ENCODE measurements at places on chromosomes 4 and X.

DNA sequence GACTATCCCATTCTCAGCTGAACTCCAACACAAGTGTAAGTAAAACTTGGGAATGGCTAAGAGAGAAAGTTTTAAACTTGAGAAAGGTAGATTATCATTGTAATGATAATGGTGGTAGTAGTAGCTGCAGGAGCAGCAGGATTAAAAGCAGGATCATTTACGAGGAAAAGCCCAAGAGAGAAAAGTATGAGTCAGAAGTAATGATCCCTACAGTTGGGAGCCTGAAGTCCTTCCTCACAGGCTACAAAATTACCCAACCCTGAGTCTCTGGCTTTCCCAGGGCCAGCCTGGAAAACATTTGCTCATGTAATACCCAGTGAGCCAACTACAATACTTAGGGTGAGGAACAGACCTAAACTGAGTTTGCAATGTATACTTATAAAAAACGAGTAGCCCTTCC, 4.4 kb upstream of the PRDM8 start:
- no peak for DNase-seq

- no peak for DNase-seq
Observed at GRCh38 chrX:103733017-103733416, 22.3 kb downstream of the TMEM31 start.

DNA sequence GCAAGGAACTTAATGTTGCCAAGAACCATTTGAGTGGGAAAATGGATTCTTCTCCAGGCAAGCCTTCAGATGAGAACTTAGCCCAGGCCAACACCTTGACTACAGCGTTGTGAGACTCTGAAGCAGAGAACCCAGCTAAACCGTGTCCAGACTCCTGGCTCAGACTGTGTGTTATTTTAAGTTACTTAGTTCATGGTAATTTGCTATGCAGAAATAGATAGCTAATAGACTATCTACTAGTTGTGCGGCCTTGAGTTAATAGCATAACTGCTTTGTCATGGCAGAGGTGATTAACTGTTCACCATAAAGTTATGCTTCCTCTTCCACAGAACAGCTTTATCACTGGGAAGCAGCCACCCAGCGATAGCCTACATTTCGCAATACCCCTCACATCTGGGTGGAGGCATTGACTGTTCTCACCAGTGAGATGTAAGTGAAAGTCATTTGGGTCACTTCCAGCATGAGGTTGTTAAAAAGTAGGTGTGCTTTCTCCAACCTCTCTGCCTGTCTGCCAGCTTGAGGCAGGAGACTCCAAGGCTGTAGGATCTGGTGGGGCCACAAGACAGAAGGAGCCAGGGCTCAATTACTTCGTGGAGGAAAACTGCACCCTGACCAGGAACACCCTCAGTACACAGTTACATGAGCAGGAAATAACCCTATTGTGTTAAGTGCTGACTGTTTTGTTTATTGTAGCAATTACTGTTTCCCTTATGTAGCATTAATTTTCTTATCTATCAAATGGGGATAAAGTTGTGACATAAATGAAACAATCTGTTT, 94.2 kb downstream of the GPAT3 start:
- no peak for DNase-seq

DNA sequence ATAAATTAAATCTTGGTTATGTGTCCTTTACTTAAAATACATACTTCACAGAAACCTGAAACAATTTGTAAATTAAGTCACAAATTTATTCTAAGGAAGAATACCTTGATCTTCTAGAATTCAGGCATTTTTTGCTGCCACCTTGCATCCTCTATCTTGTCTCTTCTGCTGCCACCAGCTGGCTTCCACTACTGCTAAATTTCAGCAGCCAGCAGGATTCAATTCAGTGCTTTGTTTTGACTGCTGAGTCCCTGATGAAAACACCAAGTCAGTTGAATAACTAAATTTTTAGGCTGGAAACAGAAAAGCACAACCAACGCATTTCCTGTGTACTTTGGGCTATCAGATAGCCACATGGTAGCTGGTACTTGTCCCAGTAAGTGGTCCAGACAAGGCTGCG, 2.4 kb upstream of the MBTPS2 start:
- no peak for DNase-seq

- DNase-seq = no peak
Observed at GRCh38 chr4:80963051-80963450, 67.5 kb upstream of the BMP3 start.

DNA sequence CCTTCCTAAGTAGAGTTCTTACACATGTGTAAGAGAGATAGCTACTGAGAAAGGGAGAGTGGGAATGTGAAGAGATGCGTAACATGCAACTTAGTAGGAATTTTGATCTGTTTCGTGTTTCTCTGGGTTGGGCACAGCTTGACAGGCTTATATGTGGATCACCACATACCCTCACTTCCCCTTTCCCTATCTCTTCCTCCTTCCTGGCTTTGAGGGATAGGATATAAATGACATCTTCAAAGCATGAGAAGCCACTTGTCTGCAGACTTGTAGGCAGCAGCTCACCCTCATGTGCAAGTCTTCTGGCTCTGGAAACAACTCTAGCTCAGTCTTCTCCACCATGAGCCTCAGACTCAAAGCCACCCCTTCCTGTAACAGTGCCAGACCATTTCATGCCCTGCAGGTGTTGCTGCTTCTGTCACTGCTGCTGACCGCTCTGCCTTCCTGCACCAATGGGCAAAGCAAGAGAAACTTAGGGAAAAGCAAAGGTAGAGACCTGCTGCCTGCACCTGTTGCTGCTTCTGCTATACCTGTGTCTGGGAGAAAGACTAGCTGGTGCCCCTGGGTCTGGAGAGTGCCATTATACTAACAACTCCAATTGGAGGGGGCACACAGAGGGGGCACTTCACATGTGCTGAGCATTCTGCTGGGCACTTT, 5.4 kb upstream of the PF4V1 start:
- DNase-seq = no peak

DNA sequence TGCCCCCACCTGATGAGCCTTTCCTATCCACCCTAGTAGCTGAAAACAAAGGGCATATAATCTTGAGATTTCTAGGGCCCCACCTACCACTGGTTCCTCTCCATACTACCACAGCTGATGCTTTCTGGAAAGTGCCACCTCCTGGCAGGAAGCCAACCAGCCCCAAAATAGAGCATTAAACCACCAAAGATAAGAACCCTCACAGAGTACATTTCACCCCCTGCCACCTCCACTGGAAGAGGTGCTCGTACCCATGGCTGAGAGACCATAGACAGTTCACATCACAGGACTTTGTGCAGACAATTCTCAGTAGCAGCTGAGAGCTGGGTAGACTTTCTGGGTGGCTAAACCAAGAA, 94.1 kb downstream of the IRS4 start:
- no peak for DNase-seq

- no peak for DNase-seq
Observed at GRCh38 chr4:6655924-6656323, 15.4 kb downstream of the MRFAP1 start.

- no peak for DNase-seq
Observed at GRCh38 chrX:80817002-80817401, 7.3 kb upstream of the BRWD3 start.

- DNase-seq = peak; percentile 74
Observed at GRCh38 chr4:184281231-184282139, 63.8 kb upstream of the ENPP6 start.

DNA sequence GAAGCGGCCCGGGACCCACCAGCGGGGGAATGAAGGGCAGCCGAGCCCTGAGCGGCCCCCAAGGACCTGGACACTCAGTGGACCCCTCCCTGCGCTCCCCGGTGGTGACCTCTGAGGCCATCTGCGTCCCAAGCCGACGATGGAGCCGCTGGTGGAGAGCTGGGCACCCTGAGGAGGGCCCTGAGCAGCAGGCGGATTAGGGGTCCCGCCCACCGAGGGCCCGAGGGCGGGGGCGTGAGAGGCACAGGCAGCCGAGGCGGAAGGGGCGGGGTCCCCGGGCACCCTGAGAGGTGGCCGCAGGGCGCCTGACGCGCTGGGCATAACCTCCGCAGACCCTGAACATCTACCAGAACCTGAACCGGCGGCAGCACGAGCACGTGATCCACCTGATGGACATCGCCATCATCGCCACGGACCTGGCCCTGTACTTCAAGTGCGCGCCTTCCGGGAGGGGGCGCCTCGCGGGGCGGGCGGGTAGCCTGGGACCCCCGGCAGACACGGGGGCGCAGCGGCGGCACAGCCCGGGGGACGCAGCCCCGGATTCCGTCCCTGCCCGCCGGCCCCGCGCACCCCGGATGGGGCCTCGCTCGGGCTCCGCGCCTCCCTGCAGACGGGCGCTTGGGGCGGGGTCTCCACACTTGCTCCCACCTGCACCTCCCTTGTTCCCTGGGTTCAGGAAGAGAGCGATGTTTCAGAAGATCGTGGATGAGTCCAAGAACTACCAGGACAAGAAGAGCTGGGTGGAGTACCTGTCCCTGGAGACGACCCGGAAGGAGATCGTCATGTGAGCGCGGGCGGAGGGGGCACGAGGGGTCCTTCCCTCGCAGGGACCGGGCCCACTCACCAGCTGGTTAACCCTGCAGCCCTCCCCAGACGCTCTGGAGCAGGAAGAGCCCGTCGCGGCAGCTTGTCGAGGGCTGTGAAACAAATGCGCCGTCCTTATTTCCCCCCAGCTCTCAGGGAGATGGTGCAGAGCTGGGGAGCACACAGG, 10.3 kb downstream of the ATP5ME start:
- DNase-seq = peak; percentile 89

- DNase-seq = no peak
Observed at GRCh38 chrX:94908648-94909047, 1234.6 kb downstream of the FAM133A start.

- no peak for DNase-seq
Observed at GRCh38 chr4:14336656-14337055, 665.6 kb upstream of the CPEB2 start.

DNA sequence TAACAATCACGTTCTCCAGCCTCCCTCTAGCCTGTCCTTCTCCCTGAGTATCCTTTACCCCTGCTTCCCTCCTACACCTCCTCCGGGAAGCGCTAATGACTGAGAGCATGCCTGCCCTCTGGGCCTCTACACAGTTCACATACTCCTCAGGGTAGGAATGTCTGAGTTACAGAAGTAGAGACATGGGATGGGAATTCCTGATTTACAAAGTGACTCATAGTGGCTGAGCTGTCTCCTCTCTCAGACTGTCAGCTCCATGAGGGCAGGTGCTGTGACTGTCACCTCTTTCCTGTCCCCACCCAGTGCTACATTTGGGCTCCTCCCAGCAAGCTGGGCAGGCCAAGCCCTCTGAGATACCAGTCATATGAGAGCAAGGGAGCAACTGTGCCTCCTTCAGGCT, 2.6 kb downstream of the LAS1L start:
- no peak for DNase-seq

DNA sequence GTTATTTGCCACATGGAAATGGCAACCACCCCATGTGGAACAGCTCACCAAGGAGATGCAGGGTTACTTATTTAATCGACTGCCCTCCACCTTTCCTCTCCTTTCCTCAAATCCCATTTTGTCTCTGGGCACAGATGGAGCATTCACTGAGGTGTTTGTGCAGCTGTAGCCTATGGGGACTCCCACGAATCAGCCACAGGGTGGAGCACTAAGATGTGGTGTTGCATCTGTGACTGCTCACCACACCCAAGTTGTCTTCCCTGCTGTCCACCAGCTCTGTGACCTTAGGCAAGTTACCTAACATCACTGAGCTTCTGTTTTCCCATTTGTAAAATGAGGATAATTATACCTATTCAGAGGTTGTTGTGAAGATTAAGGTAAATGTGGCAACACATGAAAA, 252.4 kb upstream of the CPEB2 start:
- no peak for DNase-seq

DNA sequence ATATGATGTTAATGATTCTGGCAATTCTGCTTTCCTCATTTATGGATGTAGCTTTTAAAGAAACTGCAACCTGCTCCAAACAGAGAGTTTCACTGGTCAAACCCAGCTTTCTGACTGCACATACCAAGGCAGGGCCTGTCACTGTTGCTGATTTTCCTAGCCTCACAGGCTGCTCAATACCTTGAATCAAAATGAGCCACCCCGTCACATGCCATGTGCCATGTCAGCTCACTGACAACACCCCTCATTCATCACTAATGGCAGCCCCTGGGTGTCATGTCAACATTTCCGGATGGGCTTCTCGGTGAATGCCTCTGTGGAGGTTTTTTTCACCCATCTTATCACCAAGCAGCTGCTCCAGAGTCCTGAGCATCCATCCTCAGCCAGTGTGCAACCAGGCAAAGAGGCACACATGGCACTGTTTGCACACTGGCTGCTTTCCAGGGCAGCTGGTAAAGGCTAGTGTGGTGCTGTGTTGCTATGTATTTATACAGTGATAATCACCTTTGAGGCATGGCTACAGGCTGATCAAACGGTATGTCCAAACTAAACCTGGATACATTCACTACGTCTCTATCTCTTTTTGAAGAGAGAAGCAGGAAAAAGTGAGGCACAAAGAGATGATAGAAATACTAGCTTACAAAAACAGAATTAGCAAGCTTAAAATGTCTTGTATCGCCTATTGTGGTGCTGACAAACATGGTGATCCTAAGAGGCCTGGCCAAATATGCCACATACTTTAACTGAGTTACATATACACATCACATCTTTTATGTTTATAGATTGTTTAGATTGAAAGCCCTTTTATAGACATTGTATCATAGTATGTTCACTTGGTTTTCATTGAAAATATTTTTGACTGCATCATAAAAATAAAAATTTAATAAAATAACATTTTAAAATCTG, 94.6 kb upstream of the INPP4B start:
- no peak for DNase-seq

GRCh38 chrX:107566604-107567262, 61.6 kb upstream of the PRPS1 start:
- DNase-seq = no peak

DNA sequence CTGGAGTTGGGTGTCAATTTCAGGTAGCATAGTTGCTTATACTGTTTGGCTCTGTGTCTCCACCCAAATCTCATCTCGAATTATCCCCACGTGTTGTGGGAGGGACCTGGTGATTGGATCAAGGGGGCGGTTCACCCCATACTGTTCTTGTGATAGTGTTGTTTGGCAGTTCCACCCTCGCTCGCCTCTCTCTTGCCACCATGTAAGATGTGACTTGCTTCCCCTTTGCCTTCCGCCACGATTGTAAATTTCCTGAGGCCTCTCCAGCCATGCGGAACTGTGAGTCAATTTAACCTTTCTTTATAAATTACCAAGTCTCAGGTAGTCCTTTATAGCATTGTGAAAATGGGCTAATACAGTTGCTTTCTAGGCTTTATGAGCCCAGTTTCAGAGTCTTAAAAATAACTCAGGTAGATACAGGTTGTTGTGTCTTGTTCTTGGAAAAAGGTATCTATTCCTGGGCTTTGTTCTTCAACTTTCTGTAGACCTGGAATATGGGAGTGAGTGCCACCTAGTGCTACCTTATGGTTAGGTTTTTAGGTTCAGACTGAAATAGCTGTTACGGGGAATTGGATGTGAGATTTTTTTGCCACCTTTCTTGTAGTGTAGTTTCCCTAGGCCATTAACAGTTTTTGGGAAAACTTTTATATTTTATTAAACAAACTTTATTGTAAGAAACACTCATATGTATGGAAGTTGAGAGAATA, 15.6 kb downstream of the PGK1 start:
- DNase-seq = no peak

GRCh38 chr4:122845066-122845465, 18.4 kb downstream of the FGF2 start:
- DNase-seq = no peak

Data from activated CD8-positive, alpha-beta memory T cell treated with anti-CD3 and anti-CD28 coated beads for 24 hours (primary cell).